ENCODE measurements at places on chromosomes 7 and 10. TPM values are rescaled to one million over a fixed set of nuclear protein-coding genes. Genes with fewer than 3 reads are reported as not detected.

GRM8 gene
- not detected for total RNA-seq

C1QL3 gene
- total RNA-seq = 0.06 TPM

GBX1 gene
- not detected for total RNA-seq

CLDN15 gene
- 1.4 TPM for total RNA-seq

ZNF117 gene
- total RNA-seq = 4.7 TPM

NPFFR1 gene
- total RNA-seq = under 0.01 TPM

PCLO gene
- under 0.01 TPM for total RNA-seq

FAM25C gene
- not detected for total RNA-seq

CTAGE4 gene
- total RNA-seq = 0.66 TPM

VWC2 gene
- not detected for total RNA-seq

FAM170B gene
- total RNA-seq = not detected

RADIL gene
- total RNA-seq = 1.5 TPM

KCNK18 gene
- not detected for total RNA-seq

CTNNA3 gene
- total RNA-seq = 0.13 TPM

PLOD3 gene
- total RNA-seq = 61.0 TPM

COL13A1 gene
- 14.8 TPM for total RNA-seq

IGFBP3 gene
- 970 TPM for total RNA-seq

CCDC146 gene
- total RNA-seq = 1.6 TPM

A1CF gene
- not detected for total RNA-seq

H2BK1 gene
- not detected for total RNA-seq

PRKCQ gene
- total RNA-seq = not detected

C10orf105 gene
- under 0.01 TPM for total RNA-seq

RBP3 gene
- not detected for total RNA-seq

FAM13C gene
- total RNA-seq = 3.4 TPM

HABP2 gene
- not detected for total RNA-seq

ACHE gene
- not detected for total RNA-seq

CFAP46 gene
- total RNA-seq = 0.19 TPM

NACAD gene
- total RNA-seq = 0.53 TPM

TMEM139 gene
- not detected for total RNA-seq

GJD4 gene
- total RNA-seq = not detected

PMPCB gene
- 52.2 TPM for total RNA-seq

GPC2 gene
- 0.99 TPM for total RNA-seq

MYH16 gene
- total RNA-seq = not detected

MBLAC1 gene
- 2.5 TPM for total RNA-seq

SFXN2 gene
- 3.6 TPM for total RNA-seq

CALHM2 gene
- 38.6 TPM for total RNA-seq

KIAA1217 gene
- total RNA-seq = 1.6 TPM

MASTL gene
- 26.2 TPM for total RNA-seq
